ENCODE measurements at places on chromosomes 2 and 18. TPM values are rescaled to one million over a fixed set of nuclear protein-coding genes. Genes with fewer than 3 reads are reported as not detected.

C1QL2 gene
- total RNA-seq = 0.28 TPM

PRSS56 gene
- total RNA-seq = not detected

LIPG gene
- total RNA-seq = 5.5 TPM

GPAT2 gene
- total RNA-seq = 0.44 TPM

C2orf78 gene
- total RNA-seq = not detected

ASXL3 gene
- 0.07 TPM for total RNA-seq

B4GALT6 gene
- 25.4 TPM for total RNA-seq

ABCB11 gene
- total RNA-seq = 0.66 TPM

CCDC85A gene
- 0.04 TPM for total RNA-seq

REG1B gene
- total RNA-seq = not detected

RSAD2 gene
- total RNA-seq = not detected
